ENCODE measurements at places on chromosomes 16 and 17. TPM values are rescaled to one million over a fixed set of nuclear protein-coding genes. Genes with fewer than 3 reads are reported as not detected.
A peak's percentile ranks its signal among the peaks of the same experiment; 100 is the strongest.

Gene RCVRN
- not detected for total RNA-seq

- ATAC-seq: no peak
Measured at GRCh38 chr17:867896-868489, 85.8 kb downstream of the MRM3 start.

DNA sequence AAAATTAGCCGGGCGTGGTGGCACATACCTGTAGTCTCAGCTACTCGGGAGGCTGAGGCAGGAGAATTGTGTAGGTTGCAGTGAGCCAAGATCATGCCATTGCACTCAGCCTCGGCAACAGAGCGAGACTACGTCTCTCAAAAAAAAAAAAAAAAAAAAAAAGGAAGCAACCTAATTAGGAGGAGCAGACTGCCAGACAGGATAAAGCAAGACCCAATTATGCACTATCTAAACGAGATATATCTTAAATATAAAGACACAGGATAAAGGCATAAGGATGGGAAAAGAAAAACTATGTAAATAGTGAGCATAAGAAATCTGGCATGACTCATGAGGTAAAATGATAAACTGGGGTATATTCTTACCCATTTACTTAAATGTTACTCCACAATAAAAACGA, 4.9 kb downstream of the TXNDC11 start:
- ATAC-seq: no peak

Gene CDH13
- not detected for total RNA-seq

- no peak for ATAC-seq
Measured at GRCh38 chr17:64653325-64653984, 8.7 kb downstream of the SMURF2 start.

Gene MPP3
- total RNA-seq: 0.58 TPM

- no peak for ATAC-seq
Measured at GRCh38 chr16:8798535-8799157, 1.0 kb downstream of the PMM2 start.

Gene KRT12
- not detected for total RNA-seq

- peak; percentile 90 for ATAC-seq
Measured at GRCh38 chr16:57349212-57350031, 9.2 kb upstream of the CCL22 start.

Gene ACE
- total RNA-seq: 1.4 TPM

GRCh38 chr16:67163999-67164558, 466 bp upstream of the HSF4 start:
- no peak for ATAC-seq

Gene SUMO2
- total RNA-seq: 416 TPM

DNA sequence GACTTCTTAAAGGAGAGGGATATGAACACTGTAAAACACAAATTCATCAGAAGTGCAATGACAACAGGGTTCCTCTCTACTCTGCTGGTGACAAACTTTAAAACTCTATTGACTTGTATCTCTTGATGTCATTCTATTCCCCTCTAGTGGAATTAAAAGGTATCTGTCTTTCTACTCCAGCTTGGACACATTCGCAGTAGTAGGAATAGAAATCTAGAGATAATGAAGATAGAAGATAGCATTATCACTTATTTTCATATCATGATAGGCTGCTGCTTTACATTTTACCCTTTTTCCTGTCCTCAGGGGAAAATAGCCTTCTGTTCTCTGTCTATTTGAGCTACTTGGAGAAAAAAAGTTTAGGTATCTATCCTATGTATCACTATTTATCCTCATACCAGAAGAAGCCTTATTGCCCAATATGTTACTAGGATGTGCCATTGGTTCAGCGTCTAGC, 209.6 kb upstream of the CACNG5 start:
- ATAC-seq: no peak

DNA sequence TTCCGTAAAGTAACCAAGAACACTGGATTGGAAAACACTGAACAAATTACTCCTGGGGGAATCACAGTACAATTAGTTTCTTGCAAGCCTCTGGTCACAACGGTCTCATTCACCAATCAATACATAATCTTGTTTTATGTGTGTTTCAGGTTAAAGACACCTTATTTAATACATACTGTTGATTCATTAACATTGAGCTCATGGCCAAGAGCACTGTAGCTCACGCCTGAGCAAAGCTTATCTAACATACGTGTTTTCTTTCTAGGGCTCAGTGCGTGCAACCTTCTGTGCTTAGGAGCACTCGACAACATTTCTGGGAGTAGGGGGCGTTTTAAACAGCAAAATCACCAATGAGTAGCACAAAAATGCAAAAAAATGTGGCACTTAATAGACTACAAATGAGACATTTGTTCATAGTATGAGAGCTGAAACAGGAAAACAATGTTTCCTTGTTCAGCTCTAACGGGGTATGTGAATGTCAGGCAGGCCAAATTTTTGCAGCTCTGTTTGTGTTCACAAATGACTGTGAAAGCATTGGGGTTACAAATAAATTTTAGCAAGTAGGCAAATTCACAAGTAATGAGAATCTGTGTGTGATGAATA, 206.2 kb downstream of the CNTNAP4 start:
- ATAC-seq: no peak

Gene CUEDC1
- total RNA-seq: 0.56 TPM

Gene TBC1D3H
- total RNA-seq: not detected

- ATAC-seq: no peak
Measured at GRCh38 chr17:82134101-82134500, 36.1 kb upstream of the FASN start.

Gene CCL16
- not detected for total RNA-seq

Gene CCL2
- not detected for total RNA-seq

- ATAC-seq: no peak
Measured at GRCh38 chr17:52376137-52376536, 217.6 kb upstream of the CA10 start.

Gene CTRB2
- not detected for total RNA-seq

GRCh38 chr17:41455236-41455635, 11.9 kb downstream of the KRT32 start:
- ATAC-seq: no peak

DNA sequence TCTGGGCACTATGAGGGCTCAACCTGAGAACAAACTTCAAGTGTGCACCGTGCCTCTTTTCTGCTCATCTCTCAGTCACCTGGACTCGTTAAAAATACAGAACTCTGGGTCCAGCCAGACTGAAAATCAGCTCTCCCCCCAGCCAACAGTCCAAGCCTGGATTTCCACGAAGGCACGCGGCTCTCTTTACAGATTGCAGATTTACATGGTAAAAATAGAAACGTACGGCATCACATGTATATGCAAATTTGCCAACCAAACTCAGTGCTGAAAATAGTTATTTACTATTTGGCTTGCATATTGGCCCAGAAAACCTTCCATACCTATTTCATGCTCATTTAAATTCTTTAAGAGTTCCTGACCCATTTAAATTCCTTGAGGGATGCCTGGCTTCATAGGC, 315.8 kb downstream of the MAF start:
- ATAC-seq: no peak

Gene MARF1
- total RNA-seq: 85.0 TPM

- no peak for ATAC-seq
Measured at GRCh38 chr17:20735796-20736195, 156.3 kb downstream of the CDRT15L2 start.

Gene AANAT
- total RNA-seq: not detected

- no peak for ATAC-seq
Measured at GRCh38 chr16:54928016-54928356, 2.7 kb upstream of the IRX5 start.

Data from activated T-helper 17 cell treated with anti-CD3 and anti-CD28 coated beads, Interleukin-2, amount 50 U/mL, for 72 hours (primary cell).